NCI-H510A treated with DMSO at 0.1 percent for 48 hours (cell line): ENCODE measurements at places on chromosomes 13 and 19.

- no peak for DNase-seq
Observed at GRCh38 chr13:74795526-74795925, 661.3 kb upstream of the KLF12 start.

DNA sequence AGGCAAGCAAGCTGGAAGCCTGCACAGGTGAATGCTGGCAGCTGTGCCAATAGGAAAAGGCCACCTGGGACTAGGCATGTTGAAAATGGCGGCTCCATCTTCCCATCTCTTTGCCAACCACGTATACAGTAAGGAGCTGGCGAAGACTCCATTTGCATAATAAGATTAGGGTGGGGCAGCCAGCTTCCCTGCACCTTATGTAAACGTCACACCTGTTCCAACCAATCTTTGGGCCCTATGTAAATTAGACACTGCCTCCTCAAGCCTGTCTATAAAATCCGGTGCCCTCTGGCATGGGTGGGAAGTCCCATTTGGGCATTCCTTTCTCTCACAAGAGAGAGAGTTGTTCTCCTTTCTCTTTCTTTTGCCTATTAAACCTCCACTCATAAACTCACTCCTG is 16.8 kb downstream of the ADGRE2 start:
- no peak for DNase-seq

GRCh38 chr13:37869756-37870488 is at the start of gene TRPC4:
Gene TRPC4 (minus strand): TSS chr13:37869772. CDS start chr13:37783333, 86,439 bp downstream.
- DNase-seq, result no peak

DNA sequence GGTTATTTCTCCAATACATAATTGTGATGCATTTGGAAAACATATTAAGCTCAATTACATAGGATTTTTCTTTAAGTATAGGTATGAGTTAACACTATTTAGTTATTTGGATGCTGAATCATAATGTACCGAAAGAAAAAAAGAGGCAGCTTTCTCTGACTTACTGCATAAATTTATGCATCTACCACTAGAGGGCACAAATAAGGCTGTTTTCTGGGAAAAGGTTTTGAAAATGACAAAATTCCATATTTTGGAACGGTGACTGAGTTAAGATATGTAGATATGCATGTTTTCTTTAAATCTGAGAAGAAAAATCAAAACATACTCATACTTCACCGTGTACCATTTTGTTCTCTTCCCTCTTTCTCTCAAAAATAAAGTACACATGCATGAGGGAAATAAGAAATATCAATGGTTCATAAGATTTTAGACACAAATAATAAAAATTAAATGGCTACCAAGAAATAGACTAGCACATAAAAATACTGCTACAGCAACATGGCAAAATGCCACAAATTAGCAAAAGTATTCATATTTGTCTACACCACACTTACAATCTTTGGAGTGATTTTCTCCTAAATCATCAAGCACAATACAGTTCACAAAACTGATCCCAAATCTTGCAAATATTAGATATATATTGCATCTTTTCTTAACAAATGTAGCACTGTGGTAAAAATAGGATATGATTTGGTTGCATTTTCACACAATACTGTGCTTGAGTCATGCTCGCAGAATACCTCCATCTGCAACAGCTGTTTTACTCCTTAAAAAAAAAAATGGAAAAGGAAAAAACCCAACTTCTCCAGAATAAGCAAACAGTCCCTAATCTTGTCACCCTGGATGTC is 260.0 kb downstream of the FGF14 start:
- DNase-seq, result no peak

- no peak for DNase-seq
Observed at GRCh38 chr19:38695317-38695683, 47.9 kb downstream of the ACTN4 start.

- DNase-seq, result no peak
Observed at GRCh38 chr13:61777899-61778298, 362.2 kb upstream of the PCDH20 start.

DNA sequence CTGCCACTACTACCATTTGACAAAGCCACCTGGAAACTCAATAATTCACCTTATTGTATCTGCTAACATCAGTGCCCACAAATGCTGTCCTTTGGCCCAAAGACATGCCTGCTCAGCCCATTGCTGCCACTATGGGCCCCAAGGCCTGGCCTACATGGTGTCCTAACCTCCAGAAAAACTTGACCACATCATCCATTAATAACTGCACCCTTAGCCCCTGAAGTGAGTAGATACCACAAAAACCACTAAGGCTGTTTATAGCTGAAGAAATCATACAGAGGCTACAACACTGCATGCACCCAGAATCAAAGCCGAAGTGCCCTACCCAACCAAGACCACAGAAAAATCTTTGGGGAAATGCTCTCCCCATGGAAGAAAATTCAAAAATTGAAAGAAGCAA is 932.8 kb upstream of the SLITRK6 start:
- DNase-seq, result no peak

- no peak for DNase-seq
Observed at GRCh38 chr13:43805071-43805468, 18.3 kb upstream of the ENOX1 start.

DNA sequence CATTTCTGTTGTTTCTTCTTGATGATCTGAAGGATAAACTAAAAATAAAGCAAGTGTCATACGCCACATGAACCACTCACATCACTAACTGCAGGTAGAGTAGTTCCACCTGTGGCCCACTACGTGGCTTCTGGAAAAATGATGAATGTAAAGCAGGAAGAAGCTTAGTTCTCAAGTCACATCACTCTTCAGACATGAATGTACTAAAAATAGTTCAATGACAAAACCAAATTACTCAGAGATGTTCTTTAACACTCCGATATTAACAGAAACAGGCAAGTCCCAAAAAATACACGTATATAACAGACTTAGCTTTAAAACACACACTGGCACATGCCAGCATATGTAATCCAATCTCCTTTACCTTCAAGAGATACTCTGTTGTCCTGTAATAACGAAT is 21.6 kb downstream of the RAB20 start:
- DNase-seq, result no peak

GRCh38 chr19:4844348-4845179 is 13.1 kb upstream of the TICAM1 start:
- no peak for DNase-seq

DNA sequence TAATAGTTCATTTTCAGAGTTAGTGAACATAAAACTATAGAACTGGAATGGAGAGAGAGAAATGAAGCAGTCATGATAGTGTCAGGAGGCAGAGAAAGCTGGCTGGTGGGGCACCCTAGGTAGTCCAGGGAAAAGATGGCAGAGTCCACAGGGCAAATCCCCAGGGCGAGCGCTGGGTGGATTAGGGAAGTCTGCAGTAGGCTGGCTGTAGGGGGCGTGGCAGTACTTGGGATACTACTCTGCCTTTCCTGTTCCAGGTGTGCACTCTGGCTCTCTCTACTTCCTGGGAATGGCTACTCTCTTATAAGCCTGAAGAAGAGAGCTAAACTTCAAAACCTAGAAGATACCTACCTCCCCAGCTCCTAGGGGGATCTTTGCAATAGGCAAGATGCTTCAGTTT is 232.9 kb upstream of the SLC10A2 start:
- DNase-seq, result no peak

GRCh38 chr19:32811151-32811550 is 58.4 kb downstream of the SLC7A9 start:
- DNase-seq, result no peak

- no peak for DNase-seq
Observed at GRCh38 chr13:57799624-57800023, 168.1 kb downstream of the PCDH17 start.

DNA sequence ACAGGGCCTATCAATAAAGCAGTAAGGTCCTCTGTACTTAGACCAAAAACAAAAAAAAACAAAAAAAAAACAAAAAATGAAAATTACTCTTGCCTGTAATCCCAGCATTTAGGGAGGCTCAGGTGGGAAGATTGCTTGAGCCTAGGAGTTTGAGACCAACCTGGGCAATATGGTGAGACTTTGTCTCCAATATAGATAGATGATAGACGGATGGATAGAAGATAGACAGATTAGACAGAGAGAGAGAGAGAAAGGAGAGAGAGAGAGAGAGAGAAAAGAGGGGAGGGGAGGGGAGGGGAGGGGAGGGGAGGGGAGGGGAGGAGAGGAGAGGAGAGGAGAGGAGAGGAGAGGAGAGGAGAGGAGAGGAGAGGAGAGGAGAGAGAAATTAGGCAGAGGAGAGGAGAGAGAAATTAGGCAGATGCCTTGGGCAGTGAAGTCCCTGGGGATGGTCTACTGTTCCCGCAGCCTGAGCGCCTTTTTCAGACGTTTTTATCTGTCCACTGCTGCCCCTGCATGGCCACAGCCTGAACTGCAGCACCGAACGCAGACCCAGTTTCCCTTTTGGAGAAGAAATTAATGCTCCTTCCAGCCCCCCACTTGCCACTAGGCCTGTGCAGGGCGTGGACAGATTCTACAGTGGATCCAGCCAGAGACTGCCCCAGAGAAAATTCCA is 9.8 kb upstream of the ZNF627 start:
- peak; percentile 43 for DNase-seq

DNA sequence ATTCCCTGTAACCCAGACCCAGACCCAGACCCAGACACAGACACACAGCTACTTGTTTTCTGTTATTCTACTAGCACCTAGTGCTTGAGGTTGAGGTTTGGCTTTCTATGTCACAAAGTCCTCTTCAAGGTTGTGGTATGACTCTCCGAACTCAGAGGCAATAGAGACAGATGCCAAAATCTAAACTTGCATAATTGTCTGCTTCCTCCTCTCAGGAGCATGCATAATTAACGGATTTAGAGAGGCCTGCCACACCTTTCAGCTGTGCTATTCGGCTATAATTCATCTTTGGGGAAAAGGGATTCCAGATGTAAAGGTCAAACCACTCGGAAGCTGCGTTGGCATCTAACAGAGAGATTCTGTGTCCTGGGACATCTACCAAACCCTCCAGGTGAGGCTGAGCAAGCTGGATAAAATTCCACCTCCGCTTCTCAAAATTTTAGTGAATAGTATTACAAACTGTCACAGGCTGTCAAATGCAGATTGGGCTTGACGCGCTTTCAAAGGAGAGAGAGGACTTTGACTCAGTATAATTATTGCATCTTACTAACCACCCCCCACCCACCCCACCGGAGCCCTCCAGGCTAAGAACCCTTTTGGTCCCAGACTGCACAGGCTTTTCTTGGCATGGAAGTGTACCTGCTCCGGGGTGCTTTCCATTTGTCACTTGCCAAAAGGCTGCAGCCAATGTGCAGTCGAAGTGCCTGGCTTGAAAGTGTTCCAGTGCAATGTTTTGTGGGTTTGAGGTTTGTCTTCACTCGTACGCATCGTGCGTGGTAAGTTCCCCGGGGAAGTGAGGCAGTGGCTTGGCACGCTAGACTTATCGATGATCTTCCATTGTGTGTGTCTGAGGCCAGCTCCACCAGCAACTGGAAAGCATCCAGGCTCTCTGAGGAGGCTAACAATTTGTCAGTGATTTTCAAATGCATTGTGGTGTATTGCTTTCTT is 194.1 kb downstream of the TDRD3 start:
- DNase-seq, result no peak

DNA sequence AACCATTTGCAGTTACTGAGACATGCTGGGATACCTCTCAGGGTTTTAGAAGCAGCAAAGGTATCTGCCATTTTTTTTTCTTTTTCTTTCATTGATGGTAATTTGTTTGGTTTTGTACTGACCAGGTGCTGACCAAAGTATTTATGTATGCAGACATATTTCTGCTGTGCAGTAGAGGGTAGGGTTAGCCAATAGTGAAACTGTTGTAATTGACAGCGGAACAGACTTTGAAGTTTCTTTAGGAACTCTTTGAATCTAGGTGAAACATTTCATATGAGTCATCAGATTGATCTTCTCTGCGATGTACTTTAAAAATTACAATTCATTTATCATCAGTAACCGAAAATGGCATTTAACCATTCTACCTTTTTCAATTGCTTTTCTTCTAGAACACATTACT is 63.0 kb downstream of the ITGBL1 start:
- no peak for DNase-seq

- no peak for DNase-seq
Observed at GRCh38 chr13:46008631-46009030, 43.9 kb downstream of the ZC3H13 start.

DNA sequence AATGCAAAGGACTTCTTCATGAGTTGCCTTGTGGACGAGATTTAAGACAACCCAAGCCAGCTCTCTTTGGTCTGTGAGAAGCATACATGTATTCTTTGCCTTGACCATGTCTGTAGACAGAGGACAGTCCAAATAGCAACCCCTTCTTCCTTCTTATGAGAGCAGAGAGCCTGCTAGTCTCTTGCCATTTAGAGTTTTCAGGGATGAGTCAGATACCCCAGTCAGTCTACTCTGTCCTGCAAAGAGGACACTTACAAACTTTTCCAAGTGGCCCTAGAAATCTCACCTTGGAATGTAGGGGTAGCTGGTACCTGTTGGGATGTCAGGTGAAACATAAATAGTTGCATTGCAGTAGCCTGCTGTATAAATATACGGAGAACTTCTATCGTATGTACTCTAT is 36.7 kb downstream of the DNAJC3 start:
- DNase-seq, result no peak

DNA sequence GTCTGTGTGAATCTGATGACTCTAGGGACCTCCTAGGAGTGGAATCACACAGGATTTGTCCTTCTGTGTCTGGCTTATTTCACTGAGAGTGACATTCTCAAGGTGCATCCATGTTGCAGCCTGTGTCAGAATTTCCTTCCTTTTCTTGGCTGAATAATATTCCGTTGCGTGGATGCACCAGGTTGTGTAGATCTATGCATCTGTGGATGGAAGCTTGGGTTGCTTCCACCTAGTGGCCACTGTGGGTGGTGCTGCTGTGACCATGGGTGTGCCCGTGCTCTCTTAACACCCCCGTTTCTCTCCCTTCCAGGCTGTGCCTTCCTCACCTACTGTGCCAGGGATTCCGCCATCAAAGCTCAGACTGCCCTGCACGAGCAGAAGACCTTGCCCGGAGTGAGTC is 26.2 kb downstream of the CELF5 start:
- no peak for DNase-seq

GRCh38 chr13:42153199-42154113 is 105.0 kb downstream of the DGKH start:
- no peak for DNase-seq

- no peak for DNase-seq
Observed at GRCh38 chr13:104372095-104372655, 1306.0 kb upstream of the SLC10A2 start.

DNA sequence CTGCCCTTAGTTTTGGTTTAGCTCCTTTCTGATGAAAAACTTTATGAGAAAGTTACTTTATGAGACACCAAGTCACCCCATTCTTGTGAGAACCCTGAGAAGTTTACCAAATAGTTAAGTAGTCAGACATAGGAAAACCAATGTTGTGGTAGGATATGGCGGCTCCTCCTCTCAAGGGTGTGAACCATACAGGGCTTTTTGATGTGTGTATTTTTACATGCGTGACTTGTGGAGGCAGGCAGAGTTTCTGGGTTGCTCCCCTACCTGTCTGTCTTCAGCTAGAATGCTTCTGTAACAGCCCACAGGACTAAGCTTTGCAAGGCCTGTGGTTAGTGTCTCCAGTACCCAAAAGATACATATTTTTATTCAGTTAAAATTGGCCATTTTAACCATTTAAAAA is 18.3 kb downstream of the UBAC2 start:
- no peak for DNase-seq
